Stimulated activated CD4-positive, alpha-beta T cell treated with anti-CD3 and anti-CD28 coated beads, Interleukin-1b, Interleukin-23, amount 100 ng/mL, for 1 hour (primary cell): ENCODE measurements at places on chromosomes 2 and 18.

- DNase-seq, result no peak
These were observed 7.6 kb upstream of the PSD4 start for GRCh38 chr2:113166187-113166645.

DNA sequence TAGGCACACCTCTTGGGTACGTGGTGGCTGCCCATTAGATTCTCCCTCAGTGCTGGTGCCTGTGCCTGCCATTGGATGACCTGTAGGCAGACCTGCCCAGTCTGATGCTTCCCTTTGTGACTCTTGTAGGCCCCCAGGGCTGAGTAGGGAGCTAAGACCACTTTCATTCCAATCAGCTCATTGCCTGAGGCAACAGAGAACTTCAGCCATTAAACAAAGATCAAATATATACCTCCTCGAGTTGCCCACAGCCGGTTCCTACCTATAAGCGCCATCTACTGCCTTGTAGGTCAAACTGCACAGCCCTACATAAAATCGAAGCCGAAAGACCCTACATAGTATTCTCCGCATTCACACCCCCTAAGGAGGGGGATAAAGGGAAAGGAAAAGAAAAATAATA lies 184.6 kb downstream of the ETAA1 start:
- no peak for DNase-seq

GRCh38 chr18:62453864-62454263 lies 69.0 kb upstream of the ZCCHC2 start:
- DNase-seq, result no peak

DNA sequence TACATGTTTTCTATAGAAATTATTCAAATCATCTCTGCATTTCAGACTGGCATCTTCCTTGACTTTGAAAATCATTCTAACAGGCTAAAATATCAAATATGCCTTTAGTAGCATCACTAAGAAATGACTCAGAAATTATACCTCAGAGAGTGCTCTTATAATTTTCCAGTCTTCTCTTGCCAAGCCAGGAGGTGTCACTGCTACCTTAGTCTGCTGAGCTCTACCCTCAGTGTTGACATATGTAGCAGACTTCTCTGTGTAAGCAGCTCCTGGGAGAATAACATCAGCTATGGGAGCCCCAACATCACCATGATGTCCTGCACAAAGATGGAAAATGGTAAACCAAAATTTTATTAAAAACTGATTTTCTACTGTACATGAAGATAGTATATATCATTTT lies 31.6 kb downstream of the NDUFS1 start:
- DNase-seq, result no peak

DNA sequence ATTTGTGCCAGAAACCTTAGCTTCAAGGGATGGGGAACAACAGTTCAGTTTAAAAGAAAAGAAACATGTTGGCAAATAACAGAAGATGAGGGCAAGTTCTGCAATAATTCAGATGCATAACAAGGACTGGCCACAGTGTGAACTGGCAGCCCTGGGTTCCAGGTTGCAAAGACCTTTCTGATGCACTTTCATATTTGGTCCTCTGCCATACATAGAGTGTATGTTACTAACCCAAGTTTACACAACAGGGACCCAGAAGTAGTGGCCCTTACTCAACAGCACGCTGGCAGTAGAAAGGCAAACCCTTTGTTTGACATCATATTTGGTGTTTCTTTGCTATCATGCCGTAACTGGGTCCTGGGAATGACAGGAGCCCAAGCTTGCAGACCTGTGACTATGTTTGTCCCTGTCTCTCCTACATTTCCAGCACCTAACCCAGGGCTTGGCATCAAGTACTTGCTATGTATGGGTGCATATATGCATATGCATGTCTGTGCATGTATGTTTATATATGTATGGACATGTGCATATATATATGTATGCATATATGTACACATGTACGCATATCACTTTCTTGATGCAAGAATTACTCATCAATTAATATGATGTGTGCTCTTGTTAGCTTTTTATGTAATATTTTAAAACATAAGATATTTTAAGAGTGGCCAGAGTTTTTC lies 94.3 kb downstream of the MBP start:
- DNase-seq, result no peak

DNA sequence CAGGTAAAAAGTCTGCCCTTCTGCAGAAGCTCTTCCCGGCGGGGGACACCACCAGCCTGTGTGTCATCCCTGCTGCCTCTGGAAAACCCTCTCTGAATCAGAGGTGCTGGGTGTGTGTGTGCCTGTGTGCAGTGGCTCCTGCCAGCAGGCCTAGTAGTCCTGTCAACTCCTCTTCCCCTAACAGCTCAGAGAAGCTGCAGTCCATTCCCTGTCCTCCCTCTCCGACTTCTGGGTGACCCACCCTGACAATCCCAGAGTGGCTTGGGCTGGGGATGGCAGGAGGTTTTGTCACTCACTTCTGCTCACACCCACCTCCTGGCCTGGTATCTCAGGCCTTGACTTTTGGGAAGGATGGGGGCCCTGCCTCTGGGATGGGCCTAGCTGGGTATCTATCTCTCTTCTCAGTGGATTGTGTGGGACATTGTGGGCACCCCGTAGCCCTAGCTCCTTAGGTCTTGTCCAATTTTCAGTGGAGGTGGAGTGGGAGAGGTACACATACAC lies 2.3 kb downstream of the WNT10A start:
- DNase-seq, result no peak
